Stimulated activated CD4-positive, alpha-beta T cell treated with anti-CD3 and anti-CD28 coated beads, Interleukin-2, amount 100 ng/mL, for 24 hours (primary cell): ENCODE measurements at places on chromosomes 1 and 21.
A peak's percentile ranks its signal among the peaks of the same experiment; 100 is the strongest.

GRCh38 chr1:53517821-53518352 lies 58.7 kb downstream of the DMRTB1 start:
- DNase-seq, result no peak

- no peak for DNase-seq
Measured at GRCh38 chr1:57036641-57037579, 71.1 kb upstream of the C8B start.

DNA sequence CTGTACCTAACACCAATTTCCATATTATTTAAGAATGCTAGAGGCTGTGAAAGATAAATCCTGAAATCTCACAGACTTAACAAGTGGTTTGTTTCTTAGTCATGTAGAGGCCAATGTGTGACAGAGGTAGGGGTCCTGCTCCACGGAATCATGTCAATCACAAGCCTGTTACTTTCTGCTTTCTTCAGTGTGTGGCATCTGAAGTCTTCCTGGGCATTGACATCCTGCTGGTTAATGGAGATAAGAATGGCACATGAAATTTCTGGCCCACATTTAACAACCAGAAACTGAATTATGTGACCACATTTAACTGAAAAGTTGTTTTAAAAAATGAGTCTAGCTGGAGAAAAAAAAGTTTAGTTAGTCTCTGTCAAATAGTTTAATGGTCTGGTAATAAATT lies 68.3 kb upstream of the PLA2G4A start:
- no peak for DNase-seq

DNA sequence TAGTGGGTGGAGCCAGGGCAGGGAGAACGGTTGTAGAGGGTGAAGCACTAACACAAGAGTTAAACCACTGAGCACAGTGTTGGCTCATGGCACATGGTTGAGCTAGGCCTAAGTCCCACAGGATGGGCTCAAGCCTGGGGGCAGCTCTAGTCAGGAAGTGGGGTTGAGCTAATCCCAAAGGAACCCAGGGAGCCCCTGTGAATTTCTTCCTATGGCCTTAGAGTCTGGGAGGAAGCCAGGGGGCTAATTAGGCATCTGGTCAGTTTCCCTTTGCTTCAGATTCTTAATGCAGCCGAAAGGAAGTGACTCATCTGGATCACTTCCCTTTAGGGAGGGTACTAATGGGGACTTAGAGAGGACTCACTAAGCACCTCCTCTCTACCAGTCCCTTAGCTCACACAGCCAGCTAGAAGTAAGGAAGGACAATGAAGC lies 10.1 kb downstream of the CFAP45 start:
- no peak for DNase-seq

DNA sequence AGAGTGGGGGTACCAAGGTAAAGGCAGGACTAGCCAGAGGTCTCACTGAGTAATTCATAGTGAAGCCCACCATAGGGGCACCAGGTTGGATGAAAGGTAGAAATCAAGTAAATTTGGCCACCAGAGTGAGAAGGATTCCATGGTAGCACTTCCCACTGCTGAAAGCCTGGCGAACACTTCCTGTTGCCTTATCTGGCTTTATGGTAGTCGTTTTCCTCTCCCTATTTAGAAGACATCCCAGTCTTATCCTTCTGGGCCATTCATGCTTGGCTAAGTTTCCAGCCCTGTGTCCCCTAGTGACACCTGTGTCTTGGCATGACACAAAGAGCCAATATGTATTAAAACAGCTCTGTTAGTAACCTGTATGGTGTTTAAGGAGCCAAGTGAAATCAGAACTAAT lies 74.3 kb upstream of the SIPA1L2 start:
- DNase-seq, result no peak

GRCh38 chr1:61114178-61114870 lies 32.0 kb downstream of the NFIA start:
- DNase-seq, result no peak

DNA sequence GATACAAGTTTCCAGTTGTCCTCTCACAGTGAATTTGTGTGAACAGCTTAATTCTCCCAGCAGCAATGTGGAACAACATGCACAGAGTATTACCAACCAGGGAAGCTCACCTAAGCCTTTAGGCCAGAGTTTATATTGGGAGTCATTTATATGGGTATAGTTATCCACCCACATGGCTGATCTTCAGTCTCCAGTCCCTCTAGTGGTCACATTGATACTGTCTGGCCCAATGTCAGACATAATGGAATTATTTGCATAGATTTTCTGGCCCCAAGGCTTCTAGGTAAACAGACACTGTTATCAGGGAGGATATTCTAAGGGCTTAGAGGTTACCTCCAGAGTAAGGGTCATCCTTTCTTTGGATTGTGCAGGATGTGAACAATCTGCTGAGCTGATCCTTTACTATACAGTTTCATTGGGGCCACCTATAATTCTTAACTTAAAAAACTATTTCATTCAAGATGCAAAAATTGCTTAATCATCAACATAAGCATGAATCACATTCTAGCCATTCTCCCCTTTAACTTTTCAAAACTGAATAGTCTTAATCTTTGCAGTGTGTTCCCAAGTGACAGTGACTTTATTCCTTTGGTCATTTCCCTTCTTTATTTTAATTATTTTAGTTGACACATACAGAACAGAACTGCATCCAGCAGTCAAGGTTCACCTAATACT lies 210.9 kb downstream of the LTN1 start:
- no peak for DNase-seq

DNA sequence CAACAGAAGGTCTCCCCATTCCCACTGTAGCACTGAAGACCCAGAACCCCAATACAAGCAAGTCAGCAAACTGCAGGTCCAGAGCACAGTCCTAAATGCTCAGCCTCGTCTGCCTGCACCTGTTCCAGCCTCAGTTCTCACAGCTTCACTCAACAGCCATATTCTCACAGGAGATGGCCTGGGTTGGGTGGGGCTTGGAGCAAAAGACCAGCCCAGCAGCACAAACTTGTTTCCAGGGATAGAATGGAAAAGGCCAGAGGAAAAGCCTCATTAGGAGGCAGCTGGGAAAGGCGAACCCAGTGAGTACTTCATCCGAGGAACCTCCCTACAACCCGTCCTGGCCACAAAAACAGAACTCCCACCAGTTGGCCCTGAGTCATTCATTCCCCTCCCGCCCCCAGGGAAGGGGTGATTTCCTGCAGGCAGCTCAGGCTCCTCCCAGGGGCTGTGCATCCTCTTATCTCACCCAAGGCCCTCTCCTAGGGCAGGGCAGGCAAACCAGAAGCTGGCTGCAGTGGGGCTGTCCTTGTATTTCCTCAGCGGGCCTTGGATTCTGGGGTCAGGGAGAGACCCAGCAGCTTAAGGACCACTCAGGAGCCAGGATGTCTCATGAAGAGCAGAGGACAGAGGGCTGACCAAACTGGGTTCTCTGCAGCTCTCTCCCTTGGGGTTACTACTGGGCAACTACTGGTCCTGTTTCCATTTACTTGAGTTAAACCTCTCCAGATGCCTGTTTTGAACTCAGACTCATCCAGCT lies 7.4 kb upstream of the MPL start:
- peak; percentile 75 for DNase-seq

DNA sequence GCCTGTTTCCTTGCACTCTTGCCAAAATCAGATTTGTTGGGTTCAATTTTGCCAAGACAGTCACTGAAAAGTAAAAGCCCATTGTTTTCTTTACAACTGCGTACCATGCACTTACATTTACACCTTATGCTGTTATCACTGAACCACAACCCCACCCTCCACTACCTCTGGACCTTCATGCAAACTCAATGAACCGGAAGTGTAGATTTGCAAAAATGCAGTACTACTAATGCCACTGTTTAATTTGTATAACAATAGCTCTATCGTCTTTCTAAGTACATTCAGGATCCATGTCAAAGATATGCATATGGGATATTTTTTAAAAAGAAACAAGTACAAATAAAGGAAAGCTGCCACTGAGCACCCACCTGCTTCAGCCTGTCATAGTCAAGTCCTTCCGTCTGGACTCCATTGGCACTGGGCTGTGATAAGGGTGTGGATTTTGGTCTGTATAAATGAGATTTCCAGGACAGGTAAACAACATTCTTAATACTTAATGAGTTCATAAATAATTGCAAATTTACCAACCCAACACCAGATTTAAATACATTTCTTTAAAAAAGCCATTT lies 72.9 kb upstream of the LBR start:
- DNase-seq, result no peak
